ENCODE measurements at places on chromosomes 2 and 18.

- DNase-seq = no peak
Measured at GRCh38 chr18:2027756-2028155, 543.5 kb downstream of the METTL4 start.

- no peak for DNase-seq
Measured at GRCh38 chr2:45009928-45010701, 863 bp upstream of the SIX2 start.

DNA sequence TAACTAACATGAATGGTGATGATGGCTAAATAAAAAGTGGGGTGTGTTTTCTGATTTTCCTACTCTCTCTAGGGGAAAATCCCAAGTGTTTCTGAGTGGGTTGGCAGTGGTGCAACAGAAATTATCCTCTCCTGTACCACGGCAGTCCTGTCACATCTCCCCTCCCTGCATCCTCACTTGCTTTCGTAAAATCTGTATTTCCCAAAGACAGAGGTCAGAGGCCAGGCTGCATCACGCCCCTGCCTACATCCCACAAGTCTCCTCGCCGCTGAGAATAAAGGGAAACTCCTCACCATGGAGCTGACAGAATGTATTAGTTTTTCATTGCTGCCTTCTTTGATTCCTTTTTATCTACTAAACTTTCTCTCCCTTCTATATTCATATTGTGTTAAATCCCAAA, 13.1 kb downstream of the FBLN7 start:
- DNase-seq = no peak

- peak; percentile 40 for DNase-seq
Measured at GRCh38 chr2:23926290-23926749, 603 bp downstream of the ATAD2B start.

DNA sequence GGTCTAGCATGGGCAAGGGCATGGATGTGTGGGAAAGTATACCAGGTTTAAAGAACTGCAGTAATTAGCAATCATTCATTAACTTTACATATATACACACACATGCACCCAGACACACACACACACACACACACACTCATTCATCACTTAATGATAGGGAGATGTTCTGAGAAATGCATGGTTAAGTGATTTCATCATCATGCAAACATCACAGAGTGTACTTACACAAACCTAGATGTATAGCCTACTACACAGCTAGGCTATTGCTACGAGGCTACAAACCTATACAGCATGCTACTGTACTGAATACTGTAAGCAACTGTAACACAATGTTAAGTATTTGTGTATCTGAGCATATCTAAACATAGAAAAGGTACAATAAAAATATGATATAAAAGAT, 83.6 kb downstream of the COLEC12 start:
- DNase-seq = no peak

- no peak for DNase-seq
Measured at GRCh38 chr2:222641336-222641735, 14.6 kb downstream of the FARSB start.

DNA sequence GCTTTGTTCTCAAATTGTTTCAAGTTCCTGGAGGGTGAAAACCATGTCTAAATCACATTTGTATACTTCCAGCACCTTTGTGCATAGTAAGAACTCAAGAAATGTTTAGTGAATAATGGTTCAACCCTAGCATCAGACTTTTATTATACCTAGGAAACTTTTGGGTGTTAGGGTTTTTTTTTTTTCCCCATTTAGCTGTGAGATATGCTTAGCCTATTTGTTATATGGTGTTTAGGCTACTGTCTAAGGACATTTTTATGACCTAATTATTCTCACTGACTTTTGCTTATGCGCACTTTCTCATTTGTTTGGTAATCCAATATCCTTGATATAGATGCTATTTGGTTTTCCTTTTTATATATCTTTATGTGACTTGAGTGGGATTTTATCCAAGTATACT, 164.7 kb downstream of the PHLPP1 start:
- DNase-seq = no peak

DNA sequence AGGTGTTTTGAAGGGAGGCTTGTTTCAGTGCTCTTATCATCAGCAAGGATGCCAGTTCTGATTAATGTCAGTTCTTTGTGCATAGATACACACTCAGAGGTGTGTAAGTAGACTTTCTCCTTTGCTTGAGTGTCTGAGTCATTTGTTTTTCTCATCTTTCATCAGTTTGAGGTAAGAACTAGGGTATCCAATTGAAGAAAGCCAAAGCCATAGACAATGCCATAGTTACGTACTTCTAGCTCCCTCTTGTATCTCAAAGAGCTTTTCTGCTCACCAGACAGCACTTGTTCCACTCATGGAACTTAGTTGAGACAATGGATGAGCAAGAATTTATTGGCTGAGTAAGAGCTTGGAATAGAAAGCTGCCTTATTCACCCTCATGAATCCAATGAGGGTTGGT, 520.1 kb downstream of the PIK3C3 start:
- DNase-seq = no peak

DNA sequence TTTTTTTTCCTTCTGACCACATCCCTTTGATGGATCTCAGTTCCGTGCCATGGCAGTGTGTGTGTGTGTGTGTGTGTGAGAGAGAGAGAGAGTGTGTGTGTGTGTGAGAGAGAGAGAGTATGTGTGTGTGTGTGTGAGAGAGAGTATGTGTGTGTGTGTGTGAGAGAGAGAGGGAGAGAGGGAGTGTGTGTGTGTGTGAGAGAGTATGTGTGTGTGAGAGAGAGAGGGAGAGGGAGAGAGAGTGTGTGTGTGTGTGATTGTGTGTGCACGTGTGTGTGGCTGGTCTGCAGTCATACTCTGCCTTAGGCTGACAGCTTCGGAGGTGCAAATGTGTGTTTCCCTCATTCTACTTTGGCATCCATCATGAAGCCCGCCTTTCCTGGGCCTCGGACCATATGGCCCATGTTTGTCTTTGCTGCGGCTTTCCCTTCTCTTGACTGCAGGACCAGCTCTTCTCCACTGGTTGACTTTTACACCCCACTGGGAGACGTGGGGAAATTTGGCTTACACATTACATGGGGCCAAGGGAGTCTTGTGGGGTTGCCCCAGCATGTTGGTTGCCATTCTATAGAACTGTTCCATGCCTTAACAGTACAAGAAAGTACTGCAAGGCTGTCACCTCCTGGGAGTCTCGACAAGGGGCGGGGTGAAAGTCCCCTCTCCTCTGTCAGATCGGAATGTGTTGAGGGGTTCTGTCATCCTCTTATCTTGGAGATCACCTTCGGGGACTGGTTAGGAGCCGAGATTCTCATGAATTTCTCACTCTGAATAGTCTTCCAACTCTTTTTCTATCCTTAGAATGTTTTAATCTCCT, 21.6 kb downstream of the TSN start:
- no peak for DNase-seq

GRCh38 chr2:85668857-85669142, 801 bp upstream of the SFTPB start:
- no peak for DNase-seq

- DNase-seq = no peak
Measured at GRCh38 chr2:62803961-62804360, 98.4 kb downstream of the EHBP1 start.

DNA sequence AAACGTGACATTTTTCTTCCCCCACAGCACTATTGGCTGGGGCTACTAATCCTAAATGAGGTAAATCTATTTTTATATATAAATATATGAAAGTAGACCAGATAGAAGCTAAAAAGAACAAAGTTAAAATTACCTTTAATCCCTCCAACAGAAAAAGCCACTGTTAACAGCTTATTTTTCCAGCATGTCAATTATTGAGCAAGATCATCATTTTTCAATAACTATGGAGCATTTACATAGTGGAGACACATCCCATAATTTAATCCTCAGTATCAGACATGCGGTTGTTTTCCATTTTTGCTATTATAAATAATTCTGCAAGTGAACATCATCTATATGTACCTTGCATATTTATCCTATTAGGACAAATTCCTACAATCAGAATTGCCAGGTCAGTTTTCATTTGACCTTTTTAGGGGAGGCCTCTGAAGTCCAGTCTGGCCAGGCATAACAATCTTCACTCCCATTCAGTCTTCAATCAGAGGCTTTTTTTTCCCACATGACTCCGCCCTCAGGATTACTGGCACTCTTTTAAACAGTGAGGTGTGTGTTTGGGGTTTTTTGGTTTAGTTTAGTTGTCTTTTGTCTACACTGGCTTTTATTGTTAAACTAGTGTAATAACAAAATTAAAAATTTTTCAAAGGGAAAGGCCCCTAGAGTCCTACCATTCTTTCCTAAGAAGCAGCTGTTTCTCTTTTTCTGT, 29.2 kb downstream of the SMARCAL1 start:
- DNase-seq = no peak

DNA sequence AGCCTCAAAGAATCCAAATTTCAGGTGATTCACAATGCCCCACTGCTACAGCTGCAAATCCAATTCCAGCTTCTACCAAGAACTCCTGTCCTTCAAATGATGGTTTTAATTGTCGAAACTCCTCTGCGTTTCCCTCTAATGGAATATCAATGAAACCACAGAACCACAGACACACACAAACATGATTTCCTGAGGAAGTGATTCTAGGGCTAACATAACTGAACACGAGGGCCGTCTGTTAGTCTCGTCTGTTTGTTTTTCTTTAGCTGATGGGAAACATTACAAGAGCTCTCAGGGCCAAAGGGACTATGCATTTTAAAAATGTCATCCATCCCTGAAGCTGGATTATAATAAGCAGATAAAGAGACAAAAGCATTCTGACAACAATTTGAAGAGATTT, 59.4 kb downstream of the RNF152 start:
- no peak for DNase-seq

- no peak for DNase-seq
Measured at GRCh38 chr2:62686012-62686685, 19.4 kb upstream of the EHBP1 start.

DNA sequence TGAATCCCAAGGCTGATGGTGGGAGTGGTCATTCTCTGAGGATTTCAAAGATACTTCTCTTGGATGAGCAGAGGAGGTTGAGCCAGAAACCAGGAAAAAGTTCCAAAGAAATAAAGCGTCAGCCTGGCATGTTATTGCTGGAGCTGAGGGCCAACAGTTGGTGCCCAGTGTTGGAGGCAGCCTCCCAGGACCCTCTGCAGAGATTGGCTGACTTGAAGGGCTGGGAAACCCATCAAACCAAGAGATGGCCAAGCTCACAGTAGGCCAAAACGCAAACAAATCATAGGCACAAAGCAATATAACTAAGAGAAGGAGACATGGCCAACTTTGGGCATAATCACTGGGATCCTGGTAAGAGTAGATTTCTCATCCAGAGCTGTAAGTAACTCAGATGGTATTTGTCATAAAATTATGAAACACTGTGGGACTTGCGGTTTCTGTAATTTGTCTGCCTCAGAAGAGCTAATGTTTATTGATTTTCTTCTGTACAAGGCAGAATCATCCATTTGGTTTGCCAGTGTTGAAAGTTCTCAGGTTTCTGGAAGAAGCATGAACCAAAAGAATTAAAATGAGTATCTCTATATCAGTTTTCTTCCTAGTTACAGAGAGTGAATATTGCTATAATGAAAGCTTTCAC, 108.3 kb downstream of the ATL2 start:
- no peak for DNase-seq

DNA sequence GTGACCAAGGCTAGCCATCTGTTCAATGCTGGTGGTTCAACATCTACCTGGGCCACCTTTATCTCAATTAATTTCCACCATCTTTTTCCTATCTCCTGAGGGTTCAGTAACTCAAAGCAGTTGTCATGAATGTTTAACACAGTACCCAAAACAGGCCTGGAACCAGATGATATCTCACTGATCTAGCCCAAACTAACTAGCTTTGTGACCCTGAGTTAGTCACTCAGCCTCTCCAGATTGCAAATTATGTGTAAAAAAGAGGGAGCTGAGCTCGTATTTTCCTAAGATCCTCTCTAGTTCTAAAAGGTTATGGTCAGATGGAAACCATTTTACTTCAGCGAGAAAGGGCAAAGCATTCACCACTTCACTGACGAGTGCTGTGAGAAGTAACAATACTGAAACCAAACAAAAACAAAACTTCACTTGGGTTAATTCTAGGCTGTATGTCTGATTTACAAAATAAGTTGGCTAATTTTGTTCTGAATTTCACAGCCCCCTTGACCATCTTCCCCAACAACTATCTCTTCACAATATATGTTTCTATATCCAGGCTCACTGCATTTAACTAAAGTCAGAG, 14.8 kb downstream of the SPRED2 start:
- DNase-seq = no peak

- DNase-seq = no peak
Measured at GRCh38 chr2:161223139-161223732, 63.0 kb downstream of the TANK start.

DNA sequence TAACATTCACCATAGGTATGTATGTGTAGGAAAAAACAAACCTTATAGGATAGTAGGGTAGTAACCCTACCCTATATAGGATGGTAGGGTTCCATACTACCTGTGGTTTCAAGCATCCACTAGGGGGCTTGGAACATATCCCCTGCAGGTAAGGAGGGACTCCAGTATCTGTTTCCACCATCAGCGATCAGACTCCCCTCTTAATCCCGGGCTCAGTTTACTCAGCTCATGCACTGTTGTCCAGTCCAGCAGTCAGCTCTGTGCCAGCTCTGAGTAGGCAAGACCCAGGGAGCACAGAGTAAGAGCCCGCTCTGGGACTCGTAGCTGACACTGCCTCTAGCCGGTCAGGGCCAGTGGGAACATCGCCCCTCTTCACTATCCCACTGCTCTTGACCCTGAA, 61.7 kb downstream of the MEX3C start:
- DNase-seq = no peak

GRCh38 chr2:191202881-191203397, 42.3 kb upstream of the MYO1B start:
- DNase-seq = no peak

DNA sequence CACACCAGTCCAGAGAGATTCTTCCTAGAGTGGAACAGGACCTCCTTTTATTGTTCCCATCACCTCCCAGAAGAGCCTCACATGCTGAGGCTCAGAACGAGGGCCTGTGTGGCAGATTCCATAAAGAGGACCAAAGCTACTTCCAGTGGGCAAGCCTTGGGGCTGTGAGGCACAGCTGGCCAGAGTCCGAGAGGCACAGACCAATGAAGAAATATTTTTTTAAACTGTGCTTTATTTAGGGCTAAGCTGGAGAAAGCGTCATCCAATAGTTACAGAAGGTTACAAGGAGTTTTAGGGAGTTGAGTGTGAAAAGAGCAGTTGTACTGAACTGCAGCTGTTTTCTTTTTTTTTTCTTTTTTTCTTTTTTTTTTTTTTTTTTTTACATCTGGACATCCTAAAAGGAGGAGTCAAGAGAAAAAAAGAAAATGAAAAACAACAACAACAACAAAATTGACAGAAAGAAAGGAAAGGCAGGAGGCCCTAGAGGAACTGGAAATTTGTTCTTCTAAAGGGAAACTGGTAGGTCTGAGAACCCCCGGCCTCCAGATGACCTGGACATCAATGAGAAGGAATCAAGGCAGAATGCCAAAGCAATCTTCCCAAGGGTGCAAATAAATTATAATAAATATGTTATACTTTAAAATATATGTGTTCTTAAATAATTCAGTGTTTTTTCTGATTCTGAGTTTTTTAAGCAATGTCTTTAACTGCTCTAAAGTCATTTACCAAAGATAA, 322.6 kb downstream of the CELF4 start:
- DNase-seq = no peak

GRCh38 chr18:61882296-61883004, 10.4 kb downstream of the RNF152 start:
- no peak for DNase-seq
